ENCODE measurements at places on chromosomes 12 and 14.

DNA sequence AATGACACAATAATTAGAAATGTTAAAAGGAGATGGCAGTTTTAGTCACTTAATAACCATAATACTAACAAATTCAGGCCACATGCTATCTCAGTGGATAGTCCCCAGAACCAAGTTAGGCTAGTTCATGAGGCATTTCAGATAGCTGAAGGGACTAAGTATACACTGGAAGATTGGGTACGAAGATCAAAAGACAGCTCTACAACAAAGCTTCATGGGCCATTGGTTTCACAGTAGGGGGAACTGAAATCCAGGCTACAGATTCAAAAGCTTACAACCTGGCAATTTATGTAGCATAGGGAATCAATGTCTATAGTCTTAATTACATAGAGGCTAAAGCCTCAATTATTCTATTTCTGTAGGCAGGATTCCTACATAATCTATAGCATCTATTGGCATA, 343.0 kb downstream of the RGS6 start:
- DNase-seq, result no peak

DNA sequence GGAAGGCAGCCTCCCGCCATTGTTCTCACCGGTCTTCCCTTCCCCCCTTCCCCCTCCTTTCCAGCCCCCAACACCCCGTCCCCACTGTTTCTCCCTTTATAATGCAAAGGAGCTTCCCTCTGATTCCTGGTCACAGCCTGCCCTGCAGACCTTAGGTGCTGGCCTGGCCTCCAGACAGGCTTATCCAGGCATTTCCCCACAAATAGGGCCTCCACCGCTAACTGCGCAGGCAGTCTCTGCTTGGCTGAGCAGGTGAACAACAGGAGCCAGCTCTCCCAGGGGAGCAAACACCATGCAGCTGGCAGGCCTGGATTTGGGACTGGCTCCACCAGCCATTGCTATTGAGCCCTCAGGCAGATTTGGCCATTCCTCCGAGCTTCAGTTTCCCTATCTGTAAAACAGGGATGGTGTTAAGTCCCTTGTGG, 46.0 kb downstream of the SMIM41 start:
- no peak for DNase-seq

- DNase-seq, result peak; percentile 53
Observed at GRCh38 chr12:12214635-12215131, 52.2 kb downstream of the LRP6 start.

GRCh38 chr12:73547421-73547820, 990.2 kb upstream of the ATXN7L3B start:
- peak; percentile 19 for DNase-seq

DNA sequence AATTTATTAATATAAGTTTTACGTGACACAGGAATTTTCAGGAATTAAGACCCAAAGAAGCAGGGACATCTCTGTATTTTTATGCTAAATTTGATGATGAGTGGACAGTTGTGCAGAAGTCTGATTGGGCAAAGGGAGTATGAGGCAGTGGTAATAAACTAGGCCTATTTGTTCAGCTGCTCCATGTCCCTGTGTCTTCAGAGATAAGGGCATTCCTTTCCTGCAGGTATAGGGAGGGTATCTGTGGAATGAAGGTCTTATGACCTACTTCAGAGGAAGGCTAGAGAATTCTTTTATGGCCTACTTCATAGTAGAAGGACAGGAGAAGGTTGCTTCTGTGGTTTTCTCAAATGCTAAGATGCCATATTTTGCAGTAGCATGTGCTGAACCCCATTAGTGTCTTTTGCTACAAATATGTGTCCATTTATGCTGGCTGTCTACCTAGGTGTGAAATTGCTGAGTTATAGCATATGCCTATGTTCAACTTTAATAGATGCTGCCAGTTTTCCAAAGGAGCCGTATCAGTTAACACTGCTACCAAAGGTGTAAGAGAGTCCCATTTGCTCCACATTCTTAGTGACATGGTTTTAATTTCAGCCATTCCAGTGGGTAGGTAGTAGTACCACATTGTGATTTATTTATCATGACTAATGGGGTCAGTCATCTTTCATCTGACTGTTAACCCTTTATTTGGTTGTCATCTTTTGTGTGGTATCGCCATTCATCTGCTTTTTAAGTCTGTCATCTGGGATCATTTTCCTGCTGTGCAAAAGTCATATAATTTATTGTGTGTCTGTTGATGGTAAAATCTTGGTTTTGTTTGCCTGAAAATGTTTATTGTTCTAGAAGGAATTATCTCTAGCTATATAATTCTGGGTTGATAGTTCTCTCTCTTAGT, 410.7 kb upstream of the RGS6 start:
- DNase-seq, result peak; percentile 36

DNA sequence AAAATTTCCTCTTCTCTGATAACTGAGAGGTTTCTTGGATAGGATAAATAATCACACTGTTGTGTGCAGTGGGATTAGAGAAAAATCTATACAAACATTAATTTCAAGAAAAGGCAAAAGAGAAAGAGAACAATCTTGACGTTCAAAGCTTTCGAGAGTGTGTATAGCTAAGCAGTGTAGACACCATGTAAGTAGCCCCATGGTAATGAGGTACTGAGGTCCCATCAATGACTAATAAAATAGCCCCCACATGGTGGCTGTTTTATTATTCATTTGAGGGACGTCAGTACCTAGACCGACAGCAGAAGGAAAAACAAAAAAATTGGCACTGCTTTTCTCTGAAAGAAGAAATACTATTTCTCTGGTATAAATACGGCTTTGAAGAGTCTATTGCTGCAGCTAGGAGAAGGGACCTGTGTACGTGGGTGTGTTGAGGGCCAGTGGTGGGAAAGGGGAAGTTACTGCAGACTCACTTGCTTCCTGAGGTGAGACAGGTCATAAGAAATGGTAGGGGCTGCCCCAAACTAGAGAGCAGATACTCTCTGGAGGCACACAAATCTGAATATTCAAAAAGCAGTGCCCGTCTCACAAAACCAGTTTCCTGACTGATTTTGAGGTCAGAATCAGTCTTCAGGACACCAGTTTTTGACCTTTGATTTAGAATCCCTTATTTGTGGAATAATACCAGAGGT, 339.8 kb downstream of the EMP1 start:
- no peak for DNase-seq

- no peak for DNase-seq
Observed at GRCh38 chr12:15356951-15357364, 34.6 kb downstream of the PTPRO start.

DNA sequence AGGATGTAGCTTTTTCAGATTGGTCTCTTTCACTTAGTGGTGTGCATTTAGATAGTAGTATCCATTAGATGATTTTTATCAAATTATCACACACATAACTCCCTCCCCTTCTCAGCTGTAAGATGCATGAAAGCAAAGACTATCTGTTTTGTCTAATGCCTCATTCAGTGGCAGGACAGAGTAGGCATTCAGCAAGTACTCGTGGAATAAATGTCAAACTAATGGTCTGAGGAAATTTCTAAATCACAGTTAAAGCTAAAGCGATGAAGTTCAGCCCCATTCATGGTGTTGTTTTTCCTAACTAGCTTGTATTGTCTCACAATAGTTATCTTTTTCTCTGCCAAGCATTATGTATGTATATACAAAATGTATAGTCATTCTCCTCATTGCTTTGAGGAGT, 16.1 kb downstream of the CCNK start:
- no peak for DNase-seq

DNA sequence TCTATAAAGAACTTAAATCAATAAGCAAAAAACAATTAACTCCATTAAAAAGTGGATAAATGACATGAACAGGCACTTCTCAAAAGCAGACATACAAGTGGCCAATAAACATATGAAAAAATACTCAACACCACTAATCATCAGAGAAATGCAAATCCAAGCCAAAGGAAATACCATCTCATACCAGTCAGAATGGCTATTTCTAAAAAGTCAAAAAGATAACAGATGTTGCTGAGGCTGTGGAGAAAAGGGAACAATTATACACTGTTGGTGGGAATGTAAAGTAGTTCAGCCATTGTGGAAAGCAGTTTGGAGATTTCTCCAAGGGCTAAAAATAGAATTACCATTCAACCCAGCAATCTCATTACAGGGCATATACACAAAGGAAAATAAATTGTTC, 234.5 kb upstream of the PLXNC1 start:
- peak; percentile 60 for DNase-seq

GRCh38 chr12:96212456-96213375, 18.5 kb downstream of the ELK3 start:
- DNase-seq, result no peak

- DNase-seq, result no peak
Observed at GRCh38 chr12:130334937-130335336, 2.8 kb upstream of the PIWIL1 start.

DNA sequence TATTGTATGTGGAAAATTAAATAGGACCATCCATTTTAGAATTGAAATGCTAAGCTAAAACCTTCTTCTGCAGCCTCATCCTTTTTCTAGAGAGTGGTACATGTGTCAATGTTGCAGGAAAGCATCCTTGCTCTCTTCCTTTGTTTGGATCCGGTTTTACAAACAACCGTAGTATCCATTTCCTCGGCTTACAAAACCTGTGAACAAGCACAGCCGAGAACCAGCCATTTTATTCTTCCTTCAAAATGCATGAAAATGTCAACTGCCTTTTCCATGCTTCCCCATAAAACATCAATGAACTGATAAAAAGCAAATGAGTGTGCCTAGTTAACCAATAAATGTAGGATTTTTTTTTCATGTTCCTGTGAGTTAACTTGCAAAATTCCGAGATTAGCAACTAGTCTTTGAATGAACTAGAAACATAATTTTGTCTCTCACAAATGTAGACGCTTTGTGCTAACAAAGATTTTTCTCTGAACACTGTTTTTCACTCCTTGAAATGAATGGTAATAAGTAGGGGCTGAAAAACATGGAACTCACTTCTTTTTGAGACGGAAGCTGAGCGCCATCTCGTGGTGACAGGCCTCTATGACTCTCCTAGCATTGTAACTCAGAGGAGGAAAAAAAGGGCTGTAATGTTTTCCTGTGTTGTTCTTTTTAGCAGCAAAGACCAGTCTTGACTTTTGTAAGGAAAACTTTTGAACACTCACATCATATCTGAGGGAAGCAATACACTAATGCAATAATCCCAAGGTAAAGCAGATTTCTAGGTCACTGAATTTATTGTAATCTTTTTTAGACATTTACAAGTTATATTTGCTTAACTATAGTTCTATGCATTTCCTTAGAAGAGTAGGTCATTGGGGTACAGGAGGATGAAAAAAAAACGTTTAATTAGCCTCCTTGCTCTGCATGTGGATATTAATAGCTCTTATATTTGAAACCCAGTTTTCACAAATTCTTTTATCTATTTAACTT, 157.4 kb upstream of the FOXG1 start:
- DNase-seq, result peak; percentile 60

DNA sequence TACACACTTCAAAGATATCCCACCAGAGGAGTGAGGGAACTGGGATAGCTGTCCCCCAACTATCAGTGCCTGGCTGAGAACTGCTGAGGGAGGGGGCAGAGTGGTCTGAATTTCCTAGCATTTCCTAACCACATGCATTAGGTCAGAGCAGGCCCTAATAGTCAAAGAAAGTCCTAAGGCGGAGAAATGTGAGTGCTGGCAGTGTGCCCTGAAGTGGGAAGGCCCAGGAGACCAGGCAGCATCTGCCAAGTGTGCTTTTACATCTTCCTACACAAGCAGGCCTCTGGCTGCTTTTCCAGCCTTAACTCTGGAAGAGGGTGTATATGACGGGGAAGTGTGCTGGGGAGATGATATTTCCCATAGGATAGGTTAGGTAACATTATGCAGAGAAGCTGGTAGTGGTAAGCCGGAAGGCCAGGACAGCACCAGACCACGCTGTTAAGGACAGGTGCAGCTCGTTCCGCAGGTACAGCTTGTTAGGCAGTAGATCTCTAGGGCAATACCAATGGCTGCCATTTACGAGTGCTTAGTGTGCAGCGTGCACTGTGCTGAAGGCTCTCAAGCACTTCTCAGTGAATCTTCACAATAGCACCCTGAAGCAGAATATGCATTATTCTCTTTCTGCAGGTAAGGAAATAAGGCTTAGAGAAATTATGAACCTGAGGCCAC, 9.1 kb upstream of the CCDC198 start:
- DNase-seq, result no peak

DNA sequence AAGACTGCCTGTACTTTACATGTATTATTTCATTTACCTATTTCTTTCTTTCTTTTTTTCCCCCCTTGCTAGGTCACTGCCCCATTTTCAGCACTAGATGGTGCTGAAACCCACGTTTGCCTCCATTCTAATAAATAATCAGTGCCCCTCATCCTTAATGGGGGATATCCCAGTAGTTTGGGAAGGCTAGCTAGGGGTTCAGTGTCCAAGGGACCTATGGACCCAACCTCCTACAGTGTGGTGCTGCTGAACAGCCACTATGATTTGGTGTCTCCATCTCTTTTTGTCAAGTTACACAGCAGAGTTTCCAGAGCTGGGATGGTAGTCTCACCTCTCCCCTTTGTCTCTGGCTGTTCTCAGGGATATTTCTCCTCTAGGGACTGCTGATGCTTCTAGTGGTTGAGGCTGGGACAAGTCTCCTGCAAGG, 6.5 kb upstream of the HCFC2 start:
- DNase-seq, result peak; percentile 56

- DNase-seq, result no peak
Observed at GRCh38 chr12:131572626-131573025, 138.3 kb upstream of the SFSWAP start.

DNA sequence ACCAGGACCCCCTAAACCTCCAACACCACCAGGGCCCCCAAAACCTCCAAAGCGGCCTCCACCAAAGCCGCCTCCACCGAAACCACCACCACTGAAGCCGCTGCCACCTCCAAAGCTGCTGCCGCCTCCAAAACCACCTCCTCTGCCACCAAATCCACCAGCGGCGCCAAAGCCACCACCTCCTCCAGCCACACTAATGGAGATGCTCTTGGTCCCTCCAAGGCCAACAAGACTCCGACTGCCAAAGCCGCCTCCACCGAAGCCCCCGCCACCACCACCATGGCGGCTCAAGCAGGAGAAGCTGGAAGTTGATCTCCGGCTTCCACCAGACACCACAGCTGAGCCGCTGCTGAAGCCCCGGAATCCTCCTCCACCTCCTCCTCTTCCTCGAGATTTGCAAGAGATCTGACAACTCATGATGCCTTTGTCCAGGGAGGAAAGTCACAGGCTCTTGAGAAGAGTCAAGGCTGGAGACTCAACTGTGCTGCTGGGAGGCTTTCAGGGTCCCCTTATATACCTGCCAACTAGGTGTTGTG, at the start of gene KRT2:
KRT2 (minus strand) TSS at position 486 of the 536 bp plus-strand sequence; CDS start at position 417, 69 bp downstream.
- DNase-seq, result no peak

- peak; percentile 65 for DNase-seq
Observed at GRCh38 chr14:50804181-50804721, 26.7 kb downstream of the NIN start.

GRCh38 chr14:85453401-85454225, 76.3 kb upstream of the FLRT2 start:
- no peak for DNase-seq

- DNase-seq, result no peak
Observed at GRCh38 chr12:97061171-97061570, 154.1 kb downstream of the NEDD1 start.

- DNase-seq, result no peak
Observed at GRCh38 chr14:74309125-74310022, 6.6 kb upstream of the ABCD4 start.

GRCh38 chr14:67141146-67141900, 47.9 kb upstream of the GARIN2 start:
- no peak for DNase-seq
